CD4-positive, alpha-beta T cell treated with Interleukin-6 for 4 hours (primary cell): ENCODE measurements at places on chromosomes 4 and X.

GRCh38 chr4:140718241-140718952, 37.8 kb downstream of the TBC1D9 start:
- no peak for DNase-seq

- no peak for DNase-seq
Measured at GRCh38 chrX:153814591-153815315, 15.6 kb downstream of the PDZD4 start.

DNA sequence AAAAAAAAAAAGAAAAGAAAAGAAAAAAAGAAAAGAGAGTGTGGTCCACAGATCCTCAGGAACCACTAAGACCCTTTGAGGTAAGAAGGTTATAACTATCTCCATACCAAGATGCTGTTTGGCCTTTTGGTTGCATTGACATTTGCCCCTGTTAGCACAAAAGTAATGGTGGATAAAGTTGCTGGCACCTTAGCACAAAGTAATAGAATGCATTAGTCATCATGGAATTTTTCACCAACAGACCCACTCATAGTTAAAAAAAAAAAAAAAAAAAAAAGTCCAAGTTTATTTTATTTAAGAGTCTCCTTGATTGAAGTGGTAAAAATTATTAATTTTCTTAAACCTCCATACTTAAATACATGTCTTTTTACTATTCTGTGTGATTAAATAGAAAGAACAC, 78.4 kb upstream of the RBPJ start:
- DNase-seq, result no peak

- no peak for DNase-seq
Measured at GRCh38 chr4:112061207-112061817, 83.9 kb upstream of the FAM241A start.

DNA sequence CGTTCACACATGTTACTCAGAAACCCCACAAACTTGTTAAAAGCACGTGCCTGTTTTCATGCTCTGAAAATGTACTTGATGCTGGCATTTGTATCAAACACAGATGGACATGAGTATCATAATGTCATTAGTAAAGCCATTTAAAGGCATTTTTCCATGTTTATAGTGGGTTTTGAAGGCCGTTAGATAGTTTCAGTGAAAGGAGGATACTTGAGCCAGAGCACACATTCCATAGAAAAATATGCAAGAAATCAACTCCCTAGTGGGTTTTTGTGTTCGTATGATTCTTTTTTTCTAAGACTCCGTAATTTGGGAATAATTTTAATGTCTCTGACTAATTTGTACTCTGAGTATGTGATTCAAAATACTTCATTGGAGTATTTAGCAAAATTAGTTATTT, 216.2 kb upstream of the BMP3 start:
- no peak for DNase-seq
